Osteoblast (primary cell): ENCODE measurements at places on chromosomes 7 and 10.

GRCh38 chr7:128362670-128363069 lies 1.2 kb upstream of the PRRT4 start:
- DNase-seq: peak; percentile 96

GRCh38 chr7:2008101-2008935 lies 224.4 kb downstream of the MAD1L1 start:
- peak; percentile 63 for DNase-seq

GRCh38 chr7:126426652-126427051 lies 826.1 kb downstream of the GRM8 start:
- DNase-seq: no peak

DNA sequence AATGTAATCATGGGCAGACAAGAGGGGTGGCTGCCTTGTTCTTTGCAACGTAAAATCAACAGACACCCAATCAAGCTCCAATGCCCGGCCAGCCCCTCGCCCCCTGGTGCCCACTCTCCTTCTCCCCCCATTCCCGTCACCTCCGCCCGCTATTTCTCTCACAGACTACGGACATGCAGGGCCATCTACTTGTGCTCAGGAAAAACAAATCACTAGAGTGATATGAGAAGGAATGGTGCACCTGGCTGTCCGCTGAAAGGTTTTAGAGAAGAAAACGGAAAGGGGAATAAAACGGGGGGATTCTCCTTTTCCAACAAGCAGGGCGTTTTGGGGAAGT lies 396 bp downstream of the GRM8 start:
- DNase-seq: peak; percentile 54

DNA sequence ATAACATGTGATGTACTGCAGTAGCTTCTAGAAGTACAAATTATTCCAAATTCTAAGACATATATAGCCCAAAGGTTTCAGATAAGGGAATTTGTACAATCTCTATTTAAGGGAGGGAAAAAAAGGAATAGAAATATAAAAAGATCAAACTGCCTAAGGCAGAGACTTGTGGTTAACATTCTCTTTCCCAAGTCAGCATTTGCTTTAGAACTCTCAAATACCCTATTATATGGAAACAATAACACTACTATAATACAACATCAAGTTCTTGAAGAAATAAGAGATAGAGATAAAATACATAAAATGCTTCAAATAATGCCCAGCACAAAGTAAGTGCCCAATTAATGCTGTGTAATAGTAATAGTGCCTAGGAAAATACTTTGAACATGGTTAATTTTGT lies 123.1 kb downstream of the CRPPA start:
- DNase-seq: no peak

GRCh38 chr7:77752016-77752415 lies 46.2 kb downstream of the TMEM60 start:
- DNase-seq: no peak

DNA sequence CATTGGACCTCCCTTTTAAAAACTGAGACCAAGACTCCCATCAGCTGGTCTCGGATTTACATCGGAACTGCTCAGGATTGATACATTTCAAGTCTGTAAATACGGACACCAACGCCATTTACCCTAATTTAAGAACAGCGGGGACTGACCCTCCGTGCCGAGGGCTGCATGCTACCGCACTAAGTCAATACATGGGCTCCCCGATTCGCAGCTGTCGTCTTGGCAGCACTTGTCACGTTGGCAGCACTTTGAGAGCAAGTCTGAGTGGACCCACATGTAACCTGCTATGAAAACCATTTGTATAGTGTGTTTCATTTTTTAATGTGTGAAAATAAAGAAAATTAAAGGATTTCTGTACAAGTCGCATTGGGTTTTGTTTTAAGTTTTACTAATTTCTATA lies 83.4 kb downstream of the EZH2 start:
- no peak for DNase-seq
